ENCODE measurements at places on chromosomes 5 and 9.

DNA sequence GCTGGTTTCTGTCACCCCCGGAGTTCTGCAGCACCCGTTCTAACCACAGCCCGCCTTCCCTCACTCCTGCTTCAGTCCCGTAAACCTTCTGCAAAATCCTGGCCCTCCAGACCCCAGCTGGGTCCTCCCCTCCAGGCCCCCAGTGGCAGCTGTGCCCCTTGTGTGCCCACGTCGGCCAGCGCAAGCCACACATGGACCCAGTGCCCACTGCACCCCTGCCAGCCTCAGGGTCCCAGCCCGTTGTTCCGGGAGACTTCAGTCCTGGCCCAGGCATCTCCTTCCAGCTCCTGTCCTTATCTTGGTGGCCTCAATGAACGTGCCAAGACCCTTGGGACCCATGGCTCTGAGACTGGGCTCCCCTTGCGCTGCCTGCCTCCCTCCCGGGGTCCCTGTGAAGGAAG is 43.2 kb downstream of the EXD3 start:
- no peak for DNase-seq

GRCh38 chr9:85897848-85898247 is 43.1 kb upstream of the NAA35 start:
- no peak for DNase-seq

GRCh38 chr5:54251981-54252380 is 58.4 kb downstream of the ARL15 start:
- DNase-seq = no peak

DNA sequence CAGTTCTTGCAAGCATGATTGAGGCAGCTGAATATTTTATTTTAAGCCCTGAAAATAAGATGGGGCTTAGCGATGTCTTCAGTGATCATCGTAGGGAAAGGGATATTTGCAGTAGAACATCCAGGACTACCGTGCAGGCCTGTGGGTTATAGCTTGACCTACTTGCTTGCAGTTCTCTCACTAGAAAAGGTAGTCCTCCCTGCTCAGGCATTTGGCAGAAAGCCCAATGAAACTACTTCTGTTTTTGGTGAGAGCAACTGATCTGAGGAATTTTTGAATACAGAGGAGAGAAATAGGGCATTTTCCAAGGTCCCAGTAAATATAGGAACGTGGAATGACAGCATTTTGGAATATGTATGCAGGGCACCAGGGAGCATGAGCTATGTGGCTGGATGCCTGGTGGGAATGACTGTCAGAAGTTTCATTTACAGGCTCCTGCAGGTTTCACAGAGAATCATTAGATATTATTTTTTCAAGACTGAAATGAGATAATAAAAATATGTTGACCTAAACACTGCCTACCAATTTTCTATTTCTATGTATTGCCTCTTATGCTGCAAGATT is 417.9 kb upstream of the ACTBL2 start:
- no peak for DNase-seq

- DNase-seq = no peak
These were observed 54.2 kb downstream of the ZSWIM6 start for GRCh38 chr5:61386045-61386800.

DNA sequence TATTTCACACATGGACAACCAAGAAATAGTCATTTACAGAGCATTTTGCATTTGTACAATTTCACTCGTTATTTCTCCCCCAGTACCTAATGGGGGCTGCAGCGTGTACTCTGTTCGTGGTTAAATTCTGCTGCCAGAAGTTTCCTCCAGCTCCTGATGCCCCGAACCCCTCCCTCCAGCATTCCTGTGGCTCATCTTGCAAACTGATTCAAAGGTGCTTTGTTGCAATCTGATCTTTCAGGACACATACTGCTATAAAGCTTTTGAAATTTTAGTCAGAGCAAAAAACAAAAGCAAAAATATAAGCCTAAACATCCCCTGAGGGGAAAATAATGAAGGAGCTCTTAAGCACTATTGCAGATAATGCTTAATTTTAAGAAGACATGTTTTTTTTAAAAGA is 27.7 kb downstream of the UBLCP1 start:
- no peak for DNase-seq

- no peak for DNase-seq
These were observed 234.8 kb downstream of the AUH start for GRCh38 chr9:91126761-91127445.

DNA sequence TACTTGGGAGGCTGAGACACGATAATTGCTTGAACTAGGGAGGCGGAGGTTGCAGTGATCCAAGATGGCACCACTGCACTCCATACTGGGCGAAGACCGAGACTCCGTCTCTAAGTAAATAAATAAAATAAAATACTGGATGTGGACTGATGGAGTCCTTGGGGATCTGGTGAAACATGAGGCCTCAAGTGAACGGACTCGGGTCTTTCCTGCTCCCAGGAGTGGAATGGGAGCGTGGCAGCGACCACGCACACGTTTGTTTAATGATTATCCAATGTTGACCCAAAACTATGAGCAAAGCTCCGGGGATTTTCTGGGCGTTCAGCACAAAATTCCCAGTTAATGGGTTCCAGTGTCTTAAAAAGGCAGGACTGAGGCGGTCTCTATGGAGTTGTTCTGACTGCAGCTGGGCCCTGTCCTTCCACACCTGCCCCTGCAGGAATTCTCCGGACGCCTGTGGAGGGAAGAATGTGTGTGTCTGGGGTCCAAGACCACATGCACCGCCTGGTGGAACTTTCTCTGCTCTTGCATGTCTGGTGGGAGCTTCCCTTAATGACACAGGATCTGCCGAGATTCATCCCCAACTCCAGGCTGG is 26.6 kb downstream of the NEK6 start:
- DNase-seq = no peak

DNA sequence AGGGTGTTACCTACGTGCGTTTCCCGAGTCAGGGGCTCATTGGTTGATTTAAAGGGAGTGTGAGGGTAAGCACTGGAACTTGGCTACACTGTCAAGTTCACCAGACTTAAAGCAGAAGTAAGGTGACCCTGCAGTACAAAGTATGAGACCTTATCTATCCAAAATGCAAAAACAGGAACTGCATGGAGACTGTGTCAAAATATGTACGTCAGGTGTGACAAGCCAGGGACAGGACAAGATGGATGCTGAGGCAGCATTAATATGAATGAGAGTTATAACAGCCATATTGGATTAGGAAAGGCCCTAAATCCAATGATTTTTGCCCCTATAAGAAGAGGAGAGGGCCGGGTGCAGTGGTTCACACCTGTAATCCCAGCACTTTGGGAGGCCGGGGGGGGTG is 15.4 kb upstream of the SUSD3 start:
- no peak for DNase-seq

GRCh38 chr5:20678814-20679298 is 690.9 kb upstream of the CDH18 start:
- no peak for DNase-seq

DNA sequence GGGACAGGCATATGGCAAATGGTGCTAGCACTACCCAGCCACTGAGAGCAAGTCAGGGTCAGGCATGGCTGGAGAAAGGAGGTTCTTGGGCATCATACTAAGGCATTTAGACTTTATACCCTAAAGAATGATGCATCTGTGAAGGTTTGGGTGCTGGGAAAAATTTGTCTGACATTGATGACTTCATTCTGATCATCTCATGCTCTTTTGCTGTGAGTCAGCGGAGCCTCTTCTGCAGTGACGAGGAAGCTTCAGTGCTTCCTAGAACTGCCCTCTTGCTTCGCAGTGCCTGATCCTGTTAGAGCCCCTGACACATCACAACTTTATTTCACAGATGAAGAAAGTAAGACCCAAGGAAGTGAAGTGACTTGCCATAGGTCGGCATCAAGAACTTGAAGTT is 266.6 kb upstream of the GAS1 start:
- no peak for DNase-seq

Measured in right atrium auricular region (tissue), 2 donors.